ENCODE measurements at places on chromosomes 6 and 20. TPM values are rescaled to one million over a fixed set of nuclear protein-coding genes. Genes with fewer than 3 reads are reported as not detected.
A peak's percentile ranks its signal among the peaks of the same experiment; 100 is the strongest.

DNA sequence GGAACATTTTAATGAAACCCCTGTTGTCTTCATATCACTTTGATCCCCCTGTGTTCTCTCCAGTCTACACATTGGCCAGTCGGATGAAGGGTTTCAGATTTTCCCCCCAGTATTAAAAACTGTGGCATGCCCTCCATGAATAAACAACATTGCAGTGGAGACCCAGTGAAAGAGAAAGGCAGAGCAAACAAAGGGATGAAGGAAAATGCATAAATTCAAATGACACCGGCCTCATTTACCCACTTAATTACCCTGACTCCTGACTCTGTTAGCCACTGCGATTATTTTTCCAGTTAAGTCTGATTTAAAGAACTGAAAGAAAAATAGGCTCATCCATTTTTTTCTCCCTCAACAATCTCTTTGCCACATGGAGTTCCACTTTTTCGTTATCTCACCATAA is 569.2 kb downstream of the TFAP2B start:
- DNase-seq: no peak
- H3K36me3 ChIP-seq: no peaks in the 10 kb centered on the region
- H3K27ac ChIP-seq: no peak overlapping the region
- H3K4me1 ChIP-seq: no peaks in the 10 kb centered on the region

The RAD21L1 gene
- not detected for total RNA-seq

DNA sequence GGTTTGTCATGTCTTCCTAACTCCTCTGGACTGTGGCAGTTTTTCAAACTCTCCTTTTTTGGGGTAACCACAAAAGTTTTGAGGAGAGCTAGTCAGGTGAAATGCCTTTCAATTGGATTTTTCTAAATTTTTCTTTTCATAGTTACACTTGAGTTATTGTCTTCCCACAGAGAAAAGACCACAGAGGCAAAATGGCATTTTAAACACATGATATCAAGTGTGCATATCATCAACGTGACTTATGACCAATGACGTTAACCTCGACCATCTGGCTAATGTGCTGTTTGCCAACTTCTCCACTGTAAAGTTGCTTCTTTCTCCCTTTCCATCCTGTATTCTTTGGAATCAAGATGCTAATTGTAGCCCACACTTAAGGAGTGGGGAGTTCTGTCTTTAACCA is 41.3 kb upstream of the SNAP25 start:
- no peaks in the 10 kb centered on the region for H3K4me1 ChIP-seq
- DNase-seq: no peak
- no peak overlapping the region for H3K27ac ChIP-seq

DNA sequence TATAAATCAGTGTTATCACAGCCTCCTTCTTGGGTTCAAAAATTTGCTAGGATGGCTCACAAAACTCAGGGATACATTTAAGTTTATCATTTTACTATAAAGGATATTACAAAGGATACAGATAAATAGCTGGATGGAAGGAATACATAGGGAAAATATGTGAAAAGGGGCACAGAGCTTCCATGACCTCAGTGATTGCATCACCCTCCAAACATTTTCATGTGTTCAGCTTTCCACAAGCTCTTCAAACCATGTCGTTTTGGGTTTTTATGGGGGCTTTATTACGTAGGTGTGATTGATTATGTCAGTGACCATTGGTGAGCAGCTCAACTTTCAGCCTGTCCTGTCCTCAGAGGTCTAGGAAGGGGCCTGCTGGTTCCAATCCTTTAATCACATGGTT is 68.0 kb downstream of the CYB5R4 start:
- H3K36me3 ChIP-seq: no peaks in the 10 kb centered on the region
- no peak overlapping the region for H3K4me3 ChIP-seq
- H3K4me1 ChIP-seq: no peaks in the 10 kb centered on the region

DNA sequence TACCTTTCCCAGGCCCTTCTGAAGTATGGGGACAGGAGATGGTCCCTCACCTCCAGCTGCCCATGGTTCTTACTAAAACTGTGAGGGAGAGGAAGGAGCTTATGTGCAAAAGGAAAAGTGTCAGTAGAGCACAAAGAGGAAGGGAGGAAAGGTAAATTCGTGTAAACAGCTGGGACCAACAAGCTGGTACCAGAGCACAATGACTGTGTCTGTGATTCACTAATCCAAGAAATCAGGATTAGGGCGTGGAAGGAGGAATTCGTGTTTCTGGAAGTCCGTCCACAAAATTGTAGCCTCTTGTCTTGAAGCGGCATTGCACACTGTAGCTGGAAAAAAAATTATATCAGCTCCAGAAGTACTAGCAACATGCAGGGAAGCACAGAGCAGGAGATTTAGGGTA is 129.0 kb upstream of the RREB1 start:
- no peak overlapping the region for H3K4me3 ChIP-seq
- H3K27ac ChIP-seq: no peak overlapping the region
- no peak for DNase-seq
- H3K36me3 ChIP-seq: no peaks in the 10 kb centered on the region

DNA sequence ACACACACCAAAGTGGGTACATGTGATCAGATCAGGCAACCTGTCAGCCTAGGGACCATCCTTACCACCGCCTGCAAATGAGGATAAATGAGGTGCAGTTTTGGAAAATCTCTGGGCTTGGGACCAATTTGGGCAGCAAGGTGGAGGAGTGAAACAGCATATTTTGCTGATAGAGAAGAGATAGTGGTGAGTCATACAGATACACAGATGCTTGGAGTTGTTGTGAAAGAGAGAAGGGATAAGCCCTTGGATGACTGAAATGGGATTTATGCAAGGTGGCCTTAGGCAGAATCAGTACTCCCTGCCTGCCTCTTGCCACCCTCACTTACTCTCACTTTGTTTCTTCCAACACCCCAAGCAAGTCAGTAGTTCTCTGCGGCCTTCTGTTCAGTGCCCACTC is 34.7 kb downstream of the BMP2 start:
- no peaks in the 10 kb centered on the region for H3K36me3 ChIP-seq
- DNase-seq: no peak
- H3K4me1 ChIP-seq: no peaks in the 10 kb centered on the region
- H3K27ac ChIP-seq: no peak overlapping the region
- no peaks in the 10 kb centered on the region for H3K27me3 ChIP-seq

The FHL5 gene
- 17.9 TPM for total RNA-seq

DNA sequence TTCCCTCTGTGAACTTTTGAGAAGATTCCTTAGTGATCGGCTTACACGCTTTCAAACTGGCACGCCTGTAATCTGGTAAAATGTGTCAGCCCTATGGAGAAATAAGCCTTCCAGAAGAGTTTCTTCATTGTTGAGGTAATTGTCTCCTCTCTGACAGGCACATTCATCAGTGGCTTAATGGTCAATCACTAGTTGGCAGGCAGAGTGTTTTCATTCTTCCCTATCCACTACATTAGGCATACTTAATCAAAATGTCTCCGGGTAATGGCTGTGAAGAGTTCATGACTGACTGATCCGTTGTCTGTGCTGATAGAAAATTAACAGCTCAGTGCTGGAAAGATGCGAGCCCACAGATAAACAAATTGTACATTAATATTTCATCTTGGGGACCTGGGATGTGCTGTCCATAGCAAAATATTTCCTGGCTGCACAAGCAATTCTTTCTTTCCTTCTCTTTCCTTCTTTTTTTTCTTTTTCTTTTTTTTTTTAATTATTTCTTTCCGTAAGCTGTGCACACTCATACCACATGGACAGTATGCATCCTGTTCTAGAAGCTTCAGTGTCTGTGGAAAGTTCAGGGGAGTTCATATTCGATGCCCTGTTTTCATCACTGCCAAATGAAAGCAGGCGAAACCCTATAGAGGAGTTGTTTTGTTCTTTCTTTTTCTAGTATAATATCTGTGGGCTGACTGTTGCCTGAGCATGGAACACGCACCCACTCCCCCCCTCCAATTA is 31.4 kb downstream of the TSHZ2 start:
- no peaks in the 10 kb centered on the region for H3K36me3 ChIP-seq
- H3K4me1 ChIP-seq: no peaks in the 10 kb centered on the region
- no peak for DNase-seq
- no peak overlapping the region for H3K27ac ChIP-seq

DNA sequence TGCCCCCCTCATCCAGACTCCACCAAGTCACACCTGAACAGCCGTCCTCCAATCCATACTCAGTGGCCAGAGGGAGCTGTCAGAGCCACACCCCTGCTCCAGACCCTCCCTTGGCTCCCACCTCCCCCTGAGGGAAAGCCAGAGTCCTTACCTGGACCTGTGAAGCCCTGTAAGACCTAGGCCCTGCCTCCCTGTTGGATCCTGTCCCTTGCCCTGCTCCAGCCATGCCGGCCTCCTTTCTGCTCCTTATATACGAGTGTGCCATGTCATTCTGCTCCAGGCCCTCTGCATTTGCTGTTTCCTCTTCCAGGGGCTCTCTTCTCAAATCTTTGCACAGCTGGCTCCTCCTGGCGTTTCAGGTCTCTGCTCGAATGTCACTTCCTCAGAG is 100.3 kb upstream of the MYL9 start:
- H3K4me3 ChIP-seq: no peak overlapping the region
- H3K4me1 ChIP-seq: no peaks in the 10 kb centered on the region
- H3K36me3 ChIP-seq: no peaks in the 10 kb centered on the region
- H3K27ac ChIP-seq: no peak overlapping the region
- H3K27me3 ChIP-seq: peaks cover 3% of the 10 kb centered on the region
- no peak for DNase-seq

DNA sequence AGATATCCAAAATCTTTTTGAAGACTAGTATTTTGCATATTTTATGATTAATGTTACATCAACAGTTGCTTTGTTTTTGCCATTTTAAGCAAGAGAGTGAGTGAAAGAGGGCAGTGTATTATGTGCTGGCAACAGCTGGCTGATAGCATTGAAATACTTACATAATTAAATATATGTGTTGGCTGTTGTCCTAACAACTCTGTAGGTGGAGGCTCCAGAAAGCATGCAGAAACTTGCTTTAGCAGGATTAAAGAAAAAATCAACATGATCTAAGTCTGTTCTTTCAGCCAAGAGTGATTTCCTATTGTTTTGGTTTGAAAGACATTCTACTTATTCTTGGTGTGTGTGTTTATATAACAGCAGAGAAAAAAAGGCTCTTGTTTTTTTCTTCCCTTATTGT is 127.5 kb downstream of the CDKAL1 start:
- no peak for DNase-seq
- H3K36me3 ChIP-seq: no peaks in the 10 kb centered on the region
- H3K27me3 ChIP-seq: no peaks in the 10 kb centered on the region
- H3K4me1 ChIP-seq: peaks cover 5% of the 10 kb centered on the region
- no peak overlapping the region for H3K27ac ChIP-seq
- H3K4me3 ChIP-seq: no peak overlapping the region

DNA sequence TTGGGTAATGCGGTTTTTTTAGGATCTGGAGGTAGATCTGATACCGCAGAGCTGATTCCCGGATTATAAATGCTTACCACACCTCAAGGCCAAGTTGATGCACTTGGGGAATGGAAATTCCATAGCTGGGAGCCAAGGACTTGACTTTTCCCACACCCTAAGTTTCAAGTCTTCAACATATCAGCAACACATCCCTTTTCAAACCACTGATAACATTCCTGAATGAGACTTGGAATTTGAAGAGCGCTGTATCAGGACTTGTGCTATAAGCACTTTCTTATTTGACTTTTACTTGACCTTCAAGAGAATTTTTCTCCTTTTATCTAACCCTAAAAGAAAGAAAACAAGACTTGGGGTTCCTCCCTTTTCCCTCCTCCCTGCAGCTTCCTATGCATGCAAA is 90.6 kb upstream of the NAA20 start:
- H3K4me1 ChIP-seq: peaks cover 24% of the 10 kb centered on the region
- no peak overlapping the region for H3K4me3 ChIP-seq
- no peaks in the 10 kb centered on the region for H3K27me3 ChIP-seq
- no peak for DNase-seq

DNA sequence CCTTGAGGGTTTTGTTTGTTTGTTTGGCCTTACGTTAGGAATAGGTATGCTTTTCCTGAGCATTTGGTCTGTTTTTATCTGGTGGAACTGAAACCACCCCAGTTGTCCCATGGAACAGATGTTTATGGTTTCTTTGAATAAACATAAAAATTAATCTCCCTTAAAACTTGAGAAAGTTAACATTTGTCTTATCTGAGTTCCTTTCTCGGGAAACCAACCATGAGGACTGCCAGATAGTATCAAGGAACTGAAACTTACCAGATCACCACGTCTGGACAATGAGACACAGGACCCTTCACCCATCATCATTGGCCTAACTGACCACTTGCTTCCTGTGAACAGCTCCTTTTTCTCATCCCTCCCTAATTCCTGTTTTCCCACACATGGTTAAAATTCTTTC is 15.3 kb upstream of the HECA start:
- DNase-seq: no peak
- H3K36me3 ChIP-seq: no peaks in the 10 kb centered on the region
- no peak overlapping the region for H3K4me3 ChIP-seq
- no peak overlapping the region for H3K27ac ChIP-seq
- H3K4me1 ChIP-seq: no peaks in the 10 kb centered on the region

The GPLD1 gene
- total RNA-seq: 0.61 TPM

DNA sequence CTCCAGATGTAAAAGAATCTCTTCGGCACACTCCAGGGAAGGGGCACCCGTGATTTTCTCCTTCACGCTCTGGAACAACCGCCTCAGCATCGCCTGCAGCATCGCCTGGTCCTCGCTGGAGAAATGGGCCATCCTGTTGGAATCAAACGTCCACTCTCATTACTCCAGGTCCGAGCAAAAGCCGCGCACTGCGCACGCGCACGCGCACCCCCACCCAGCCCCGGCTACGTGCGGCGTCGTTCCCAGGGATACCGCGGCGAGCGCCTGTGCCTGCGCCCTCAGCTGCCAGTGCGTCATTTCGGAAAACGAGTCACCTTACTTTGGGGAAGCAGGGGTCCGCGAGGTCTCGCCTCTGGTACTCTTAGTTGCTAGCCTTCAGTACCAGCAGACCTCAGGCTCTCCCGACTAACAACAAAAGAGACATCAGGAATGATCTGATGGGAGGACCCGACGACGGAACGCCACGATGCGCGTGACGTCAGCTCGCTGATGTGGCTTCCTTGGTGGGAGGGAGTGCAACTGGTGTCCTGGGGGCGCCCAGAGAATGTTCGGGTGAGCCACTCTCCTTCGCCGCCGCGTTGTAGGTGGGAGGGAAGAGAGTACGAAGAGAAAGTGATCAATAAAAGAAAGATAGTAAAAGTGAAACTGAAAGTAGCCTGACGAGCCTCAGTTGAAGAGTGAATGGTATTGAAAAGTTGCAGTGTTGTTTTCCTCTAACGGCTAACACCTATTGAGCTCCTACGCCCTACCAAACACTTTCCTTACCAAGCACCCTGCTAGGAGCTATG is at the start of gene TBC1D32:
Gene TBC1D32 (minus strand): TSS at position 182 of the 788 bp plus-strand sequence. CDS start 50 bp downstream, at position 132.
- H3K36me3 ChIP-seq: no peaks in the 10 kb centered on the region
- no peaks in the 10 kb centered on the region for H3K27me3 ChIP-seq
- H3K27ac ChIP-seq: peak within 1 kb of the TSS; percentile 70
- H3K4me3 ChIP-seq: peak within 1 kb of the TSS; percentile 69

Data from heart left ventricle (tissue), 16 donors.